ENCODE measurements at places on chromosomes 5 and 9.

GRCh38 chr9:135240871-135241311 is 153.4 kb downstream of the OLFM1 start:
- DNase-seq, result no peak

- no peak for DNase-seq
Measured at GRCh38 chr5:124349931-124350330, 396.5 kb downstream of the ZNF608 start.

- DNase-seq, result no peak
Measured at GRCh38 chr9:99235069-99235468, 13.0 kb downstream of the SEC61B start.

DNA sequence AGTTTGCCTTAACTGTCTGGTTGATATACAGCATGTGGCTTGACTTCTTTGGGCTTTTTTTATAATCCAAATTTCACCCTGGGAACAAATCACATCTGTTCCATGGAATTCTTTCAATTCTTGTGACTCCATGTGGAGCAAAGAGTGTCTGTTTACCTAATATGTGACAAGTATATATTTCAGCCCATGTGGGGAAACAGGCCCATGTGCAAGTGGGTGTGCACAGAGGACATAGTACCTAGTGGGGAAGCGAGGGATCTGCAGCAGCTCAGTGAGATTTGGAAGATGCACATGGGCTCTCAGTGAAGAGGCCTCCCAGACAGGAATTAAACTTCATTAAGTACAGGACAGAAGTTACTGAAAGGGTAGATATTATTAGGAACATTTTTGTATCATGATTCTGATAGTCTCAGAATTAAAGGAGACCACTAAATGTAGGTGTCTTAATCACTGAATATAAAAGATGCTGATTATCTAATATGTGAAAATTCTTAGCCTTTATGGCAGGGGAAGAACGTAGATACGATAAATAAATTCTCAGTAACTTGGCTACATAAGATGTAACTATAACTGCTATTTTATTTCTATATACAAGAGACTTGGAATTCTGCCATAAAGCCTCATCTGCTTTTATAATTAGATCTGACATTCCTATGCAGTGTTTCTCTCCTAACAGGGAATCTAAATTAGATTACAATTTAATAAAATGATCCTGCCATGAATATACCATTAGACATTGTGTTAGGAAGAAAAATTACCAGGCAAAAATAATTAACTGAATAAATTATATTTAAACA is 181.2 kb downstream of the SLC12A2 start:
- no peak for DNase-seq

- no peak for DNase-seq
Measured at GRCh38 chr5:57446966-57447365, 35.6 kb downstream of the ACTBL2 start.

- DNase-seq, result no peak
Measured at GRCh38 chr9:32359452-32359851, 25.0 kb upstream of the ACO1 start.

DNA sequence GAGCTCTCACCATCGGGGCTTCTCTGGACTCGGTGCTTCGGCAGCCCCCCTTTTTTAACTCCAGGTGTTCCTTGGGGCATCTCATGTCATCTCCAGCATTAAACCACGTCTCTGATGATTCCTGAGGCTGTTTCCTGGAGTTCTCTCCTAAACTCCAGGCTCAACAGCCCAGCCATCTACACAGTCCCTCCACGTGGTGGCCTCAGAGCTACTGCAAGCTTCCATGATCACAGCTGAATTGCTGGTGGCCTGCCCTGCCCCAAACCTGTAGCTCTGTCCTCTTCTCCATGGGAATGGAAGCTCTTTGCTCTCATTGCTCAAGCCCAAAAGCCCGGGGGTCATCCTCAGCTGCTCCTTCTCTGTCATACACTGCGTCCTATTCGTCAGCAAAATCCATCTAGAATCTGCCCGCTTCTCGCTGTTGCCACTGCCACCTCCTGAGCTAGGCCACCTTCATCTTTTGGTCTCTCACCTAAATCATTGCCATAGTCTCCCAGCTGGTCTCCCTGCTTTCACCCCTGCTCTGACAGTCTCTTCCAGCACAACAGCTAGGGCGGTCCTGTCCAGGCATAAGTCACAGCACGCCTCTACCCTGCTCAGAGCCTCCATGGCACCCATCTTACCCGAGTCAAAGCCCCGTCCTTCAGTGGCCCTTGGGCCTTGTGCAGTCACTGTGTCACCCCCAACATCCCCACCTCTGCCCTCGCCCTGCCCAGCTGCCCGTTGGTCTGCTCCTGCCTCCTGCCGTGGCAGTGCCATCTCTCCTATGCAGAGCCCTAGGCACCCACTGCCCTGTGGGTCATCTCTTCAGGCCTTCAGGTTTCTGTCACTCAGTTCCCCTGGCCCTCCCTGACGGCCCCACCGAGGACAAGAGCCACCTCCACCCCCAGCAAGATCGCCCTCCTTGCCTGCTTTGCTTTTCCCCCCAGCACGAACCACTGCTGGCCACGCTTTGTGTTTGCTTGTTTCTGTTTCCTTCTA is 6.4 kb downstream of the B4GALT7 start:
- no peak for DNase-seq

DNA sequence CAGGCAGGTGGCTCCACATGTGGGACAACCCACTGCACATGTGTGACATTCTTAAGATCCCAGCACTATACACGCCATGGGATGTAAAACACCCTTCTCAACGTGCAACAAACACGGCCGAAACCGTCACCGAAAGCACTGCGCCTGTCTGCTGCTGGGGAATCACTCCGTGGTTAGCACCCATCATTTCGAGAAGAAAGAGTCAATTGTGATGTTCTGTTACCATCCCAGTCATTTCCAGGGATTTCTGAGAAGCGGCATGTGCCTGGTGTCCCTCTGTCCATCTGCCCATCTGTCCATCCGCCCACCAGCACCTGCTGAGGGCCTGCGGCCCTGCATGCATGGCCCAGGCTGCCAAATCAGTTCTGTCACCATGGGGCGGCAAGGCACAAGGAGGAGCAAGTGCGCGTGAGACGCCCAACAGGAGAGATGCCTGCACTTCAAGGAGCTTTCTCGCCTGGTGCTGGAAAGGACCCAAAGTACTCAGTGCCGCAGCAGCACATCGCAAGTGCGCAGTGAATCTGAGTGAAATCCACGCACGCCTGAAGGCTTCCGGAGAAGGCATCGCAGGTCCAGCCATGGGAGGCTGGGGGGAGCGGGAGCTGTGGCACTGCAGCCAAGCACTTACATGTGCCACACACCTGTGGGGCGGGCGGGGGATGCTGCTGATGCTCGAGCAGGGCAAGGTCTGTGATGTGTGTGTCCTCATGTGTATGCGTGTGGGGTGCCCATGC is 38.0 kb downstream of the VAV2 start:
- no peak for DNase-seq

GRCh38 chr5:61621202-61621650 is 289.2 kb downstream of the ZSWIM6 start:
- DNase-seq, result no peak

GRCh38 chr9:81689343-81690175 is at the start of gene TLE1:
Gene TLE1 (minus strand): TSS chr9:81689547. CDS start chr9:81688240, 1,307 bp downstream.
- DNase-seq, result peak; percentile 52

DNA sequence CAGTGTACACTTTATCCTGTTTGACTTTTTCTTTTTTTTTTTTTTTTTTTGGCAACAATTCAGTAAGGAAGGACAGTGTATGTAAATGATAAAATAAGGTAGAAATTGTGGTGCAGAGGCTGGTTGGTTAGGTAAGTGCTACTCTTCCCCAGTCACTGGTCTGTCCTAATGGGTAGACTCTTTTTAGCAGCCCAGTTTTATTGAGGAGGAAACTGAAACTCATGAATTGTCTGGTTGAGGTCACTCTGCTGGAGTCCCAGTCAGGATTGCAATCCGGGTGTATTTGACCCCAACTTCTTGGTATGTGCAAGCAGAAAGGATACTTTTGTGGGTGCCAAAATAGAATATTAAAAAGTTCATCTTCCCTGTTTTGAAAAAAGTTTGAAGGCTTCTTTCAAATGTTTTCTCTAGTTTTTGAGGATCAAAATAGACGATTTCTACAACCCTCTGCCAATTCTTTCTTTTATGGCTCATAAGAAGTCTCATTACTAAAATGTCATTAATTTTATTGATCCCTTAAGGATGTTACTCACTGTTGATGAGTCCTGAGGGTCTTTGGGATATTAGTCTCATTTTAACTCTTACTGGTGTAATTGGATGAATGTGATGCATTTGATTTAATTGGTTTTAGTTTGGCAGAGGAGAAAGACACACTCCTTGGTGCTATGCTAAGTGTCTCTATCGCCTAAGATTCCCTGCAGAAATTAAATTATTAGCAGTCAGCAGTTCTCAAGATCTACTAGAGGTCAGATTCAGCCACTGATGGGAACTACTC is 171.9 kb downstream of the KDM4C start:
- no peak for DNase-seq

DNA sequence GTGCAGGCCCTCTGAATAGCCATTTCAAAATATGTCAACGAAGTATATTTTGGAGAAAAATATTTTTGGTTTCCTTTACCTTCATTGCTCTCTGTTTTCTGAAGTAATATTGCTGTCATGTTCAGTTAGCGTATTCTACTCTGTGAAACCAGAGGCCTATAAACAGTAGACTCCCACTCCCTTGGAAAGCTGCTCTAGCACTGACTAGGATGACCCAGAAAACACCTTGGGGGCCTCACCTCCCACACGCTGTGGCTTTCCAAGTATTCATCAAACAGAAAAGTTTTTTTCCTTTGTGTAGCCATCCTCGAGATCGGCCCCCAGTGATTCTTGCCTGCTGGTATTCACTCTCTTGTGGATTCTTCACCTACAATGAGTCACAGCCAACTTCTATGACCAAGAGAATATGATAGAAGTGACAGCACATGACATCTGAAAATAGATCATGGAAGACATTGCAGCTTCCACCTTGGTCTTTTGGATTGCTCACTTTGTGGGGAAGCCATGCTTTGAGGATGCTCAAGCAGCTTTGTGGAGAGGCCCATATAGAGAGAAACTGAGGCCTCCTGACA is 28.9 kb upstream of the CTXN3 start:
- DNase-seq, result no peak

DNA sequence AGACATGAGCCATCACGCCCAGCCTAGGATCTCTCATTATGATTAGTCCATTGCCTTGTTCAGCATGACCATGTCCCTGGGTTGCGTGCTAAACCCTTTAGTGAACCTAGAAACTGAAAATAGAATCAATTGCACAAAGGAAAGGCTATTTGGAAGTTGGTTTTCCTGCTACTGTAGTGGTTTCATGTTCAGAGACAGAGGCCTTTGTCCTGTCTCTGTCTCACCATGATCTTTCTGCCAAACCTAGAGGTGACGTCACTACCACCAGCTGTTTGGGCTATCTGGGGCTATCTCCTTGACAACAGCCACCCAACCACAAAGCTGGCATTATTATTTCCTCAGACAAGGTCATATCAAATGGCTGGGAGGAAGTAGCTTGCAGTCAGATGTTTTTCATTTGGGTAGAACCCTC is 4.0 kb upstream of the CDK5RAP2 start:
- DNase-seq, result no peak

GRCh38 chr9:27369591-27369990 is 72.6 kb upstream of the EQTN start:
- no peak for DNase-seq

DNA sequence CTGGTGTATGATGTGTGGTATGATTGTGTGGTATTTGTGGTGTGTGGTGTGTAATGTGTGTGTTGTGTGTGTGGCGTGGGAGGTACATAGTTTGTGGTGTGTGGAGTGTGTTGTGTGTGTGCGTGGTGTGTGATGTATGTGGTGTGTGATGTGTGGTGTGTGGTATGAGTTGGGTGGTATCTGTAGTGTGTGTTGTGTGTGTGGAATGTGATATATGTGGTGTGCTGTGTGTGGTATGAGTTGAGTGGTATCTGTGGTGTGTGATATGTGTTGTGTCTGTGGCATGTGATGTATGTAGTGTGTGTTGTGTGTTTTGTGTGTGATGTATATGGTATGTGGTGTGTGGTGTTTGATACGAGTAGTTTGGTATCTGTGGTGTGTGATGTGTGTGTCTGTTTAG is 272.5 kb upstream of the IRX1 start:
- no peak for DNase-seq

GRCh38 chr5:60598424-60598823 is 101.5 kb downstream of the DEPDC1B start:
- no peak for DNase-seq

GRCh38 chr5:98770209-98770910 is 3.1 kb upstream of the RGMB start:
- DNase-seq, result no peak

DNA sequence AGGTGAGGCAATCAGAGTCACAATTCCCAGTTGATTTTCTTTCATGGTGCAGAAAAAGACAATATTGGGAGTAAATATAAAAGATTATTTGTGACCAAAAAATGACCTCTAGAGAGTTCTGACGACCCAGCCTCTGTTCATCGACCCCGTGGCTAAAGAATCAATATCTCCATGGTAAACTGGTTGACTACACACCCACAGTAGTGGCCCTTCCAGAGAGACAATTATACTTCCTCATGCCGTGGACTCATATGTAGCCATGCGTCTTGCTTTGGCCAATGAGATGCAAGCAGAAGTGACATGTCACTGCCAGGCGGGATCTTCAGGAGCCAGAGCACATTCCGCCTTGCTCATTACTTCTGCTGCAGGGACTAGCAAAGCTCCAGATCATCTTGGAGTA is 163.3 kb upstream of the RAD23B start:
- no peak for DNase-seq

Data from activated CD4-positive, alpha-beta T cell treated with anti-CD3 and anti-CD28 coated beads for 24 hours (primary cell).